NCI-H1436 treated with DMSO at 0.1 percent for 48 hours (cell line): ENCODE measurements at places on chromosomes 11 and 22.

- no peak for DNase-seq
These were observed 13.7 kb upstream of the CPT1A start for GRCh38 chr11:68855205-68855981.

DNA sequence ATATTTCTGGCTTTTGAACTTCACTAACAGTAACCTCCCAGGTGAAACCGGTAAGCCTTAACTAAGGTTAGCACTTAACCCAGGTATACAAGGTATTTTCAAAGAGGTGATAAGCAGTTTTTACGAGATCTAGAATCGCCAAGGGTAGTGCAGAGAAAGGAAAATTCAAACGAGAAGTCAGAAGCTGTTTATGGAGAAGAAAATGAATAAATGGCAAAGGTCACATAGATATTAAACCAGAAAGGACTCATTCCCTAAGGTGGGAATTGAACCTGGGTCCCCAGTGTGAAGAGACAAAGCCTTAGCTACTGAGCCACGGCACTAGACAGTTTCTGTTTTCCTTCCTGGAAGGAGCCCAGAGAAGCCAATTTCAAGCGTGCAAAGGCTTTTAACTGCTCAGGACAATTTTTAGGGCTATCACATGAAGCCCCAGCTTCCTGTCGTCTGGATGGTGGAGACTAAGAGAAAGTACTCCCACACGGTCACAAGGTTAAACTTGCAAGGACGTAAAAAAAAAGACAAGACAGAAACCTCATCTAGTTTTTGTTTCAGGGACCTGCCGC, 5.7 kb upstream of the C1QTNF6 start:
- DNase-seq, result no peak

DNA sequence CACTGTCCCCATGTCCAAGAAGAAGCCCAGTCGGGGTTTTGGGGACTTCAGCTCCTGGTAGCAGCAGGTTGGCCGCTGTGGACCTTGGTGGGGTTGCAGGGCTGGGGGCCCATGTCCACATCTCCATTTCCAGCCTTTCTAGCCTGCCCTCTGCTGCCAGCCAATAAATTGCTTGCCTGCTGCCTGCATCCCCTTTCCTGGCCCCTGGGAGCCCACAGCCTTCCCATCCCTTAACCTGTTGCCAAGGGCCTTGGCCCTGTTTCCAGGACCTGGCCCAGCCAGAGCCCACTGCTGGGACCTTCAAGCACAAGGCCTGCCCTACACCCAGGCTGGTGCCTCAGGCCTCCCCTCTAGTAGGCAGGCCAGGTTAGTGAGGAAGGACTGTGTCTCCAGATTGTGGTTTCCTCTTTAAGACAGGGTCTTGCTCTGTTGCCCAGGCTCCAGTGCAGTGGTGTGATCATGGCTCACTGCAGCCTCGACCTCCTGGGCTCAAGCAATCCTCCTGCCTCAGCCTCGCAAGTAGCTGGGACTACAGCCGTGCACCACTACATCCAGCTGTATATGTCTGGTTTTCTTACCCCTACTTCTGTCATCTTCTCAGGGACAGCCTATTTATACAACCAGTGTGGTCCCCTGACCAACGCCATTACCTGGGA, 29.7 kb downstream of the PPIL2 start:
- DNase-seq, result no peak

DNA sequence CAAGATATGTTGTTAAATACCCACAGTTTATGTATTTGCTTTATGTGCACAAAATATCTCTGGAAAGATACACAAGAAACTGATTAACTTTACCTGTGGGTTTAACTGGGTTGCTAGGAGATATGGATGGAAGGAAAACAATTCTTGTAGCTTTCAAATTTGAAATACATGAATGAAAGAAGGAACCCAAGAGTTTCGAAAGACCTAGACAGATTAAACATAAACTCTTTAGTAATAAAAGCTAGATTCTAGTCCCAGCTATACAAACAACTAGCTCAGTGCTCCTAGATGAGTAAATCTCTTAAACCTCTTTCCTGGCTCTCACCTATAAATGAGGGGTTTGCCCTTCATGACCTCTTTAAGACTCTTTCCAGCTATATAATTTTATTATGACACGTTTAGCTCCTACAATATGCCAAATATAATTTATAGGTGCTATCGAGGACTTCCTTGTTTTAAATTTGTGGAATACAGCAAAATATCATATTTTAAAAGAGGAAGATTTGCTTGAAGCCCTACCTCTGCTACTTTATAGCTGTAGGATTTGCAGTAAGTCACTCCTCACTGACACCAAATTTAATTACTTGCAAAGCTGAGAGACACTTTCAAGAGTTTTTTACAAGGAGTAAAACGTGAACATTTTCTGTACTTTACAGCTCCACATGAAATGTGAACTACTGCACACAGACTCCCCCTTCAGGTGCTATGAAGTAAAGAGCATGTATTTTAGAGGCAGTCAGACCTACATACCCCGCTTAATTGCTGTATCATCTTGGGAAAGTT, 50.7 kb downstream of the RRAS2 start:
- DNase-seq, result no peak

GRCh38 chr11:78541537-78541936, 33.1 kb downstream of the NARS2 start:
- DNase-seq, result no peak

GRCh38 chr11:120270386-120270785, 30.4 kb downstream of the POU2F3 start:
- no peak for DNase-seq

DNA sequence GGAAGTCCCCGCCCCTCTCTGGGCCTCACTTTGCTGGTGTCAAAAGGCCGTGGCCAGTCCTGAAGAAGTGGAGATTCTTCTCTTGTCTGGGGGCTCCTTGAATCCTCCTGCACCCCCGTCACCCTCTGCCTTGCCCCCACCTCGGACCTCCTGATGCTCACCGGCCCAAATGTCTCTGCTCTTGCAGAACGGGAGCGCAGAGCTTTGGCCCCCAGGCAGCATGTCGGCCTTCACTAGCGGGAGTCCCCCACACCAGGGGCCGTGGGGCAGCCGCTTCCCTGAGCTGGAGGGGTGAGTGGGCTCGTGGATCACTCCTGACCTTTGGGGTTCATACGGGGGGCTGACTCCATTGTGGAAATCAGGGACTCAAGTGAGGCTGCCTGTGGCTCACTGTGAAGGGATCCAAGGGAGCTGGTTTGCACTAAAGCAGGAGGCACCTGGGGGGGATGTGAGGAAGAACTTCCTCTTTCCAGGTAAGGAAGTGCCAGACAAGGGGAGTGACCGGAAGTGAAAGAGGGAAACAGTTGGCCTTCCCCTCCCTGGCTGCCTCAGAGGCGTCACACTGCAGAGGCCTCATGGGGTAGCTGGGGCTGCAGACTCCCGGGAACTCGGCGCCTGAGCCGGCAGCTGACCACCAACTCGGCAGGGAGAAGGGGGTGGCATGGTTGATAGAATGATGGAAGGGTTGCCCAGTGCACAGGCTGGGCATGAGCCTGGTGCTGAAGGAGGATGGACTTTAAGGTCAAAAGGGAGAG, 23.1 kb downstream of the CSF2RB start:
- DNase-seq, result no peak

DNA sequence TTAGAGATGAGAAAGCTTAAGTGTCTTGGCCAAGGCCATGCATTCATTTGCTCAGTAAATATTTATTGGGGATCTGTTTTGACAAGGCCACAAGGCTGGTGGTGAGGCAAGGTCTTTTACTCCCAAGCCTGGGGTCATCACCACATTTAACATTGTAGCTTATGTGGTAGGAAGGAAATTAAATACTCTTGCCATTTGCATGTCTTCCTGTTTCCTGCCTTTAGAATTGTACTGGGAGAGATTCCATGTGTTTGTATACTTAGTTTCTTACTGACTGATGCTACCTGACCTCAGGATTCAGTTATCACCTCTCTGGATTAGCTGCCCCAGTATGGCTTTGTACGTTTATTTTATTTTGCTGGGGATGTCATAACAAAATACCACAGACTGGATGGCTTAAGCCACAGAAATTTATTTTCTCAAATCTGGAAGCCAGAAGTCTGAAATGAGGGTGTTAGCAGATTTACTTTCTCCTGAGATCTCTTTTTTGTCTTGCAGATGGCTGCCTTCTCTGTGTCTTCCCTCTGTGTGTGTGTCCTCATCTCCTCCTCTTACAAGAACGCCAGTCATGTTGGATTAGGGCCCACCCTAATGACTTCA, 44.8 kb downstream of the SPECC1L start:
- DNase-seq, result no peak

DNA sequence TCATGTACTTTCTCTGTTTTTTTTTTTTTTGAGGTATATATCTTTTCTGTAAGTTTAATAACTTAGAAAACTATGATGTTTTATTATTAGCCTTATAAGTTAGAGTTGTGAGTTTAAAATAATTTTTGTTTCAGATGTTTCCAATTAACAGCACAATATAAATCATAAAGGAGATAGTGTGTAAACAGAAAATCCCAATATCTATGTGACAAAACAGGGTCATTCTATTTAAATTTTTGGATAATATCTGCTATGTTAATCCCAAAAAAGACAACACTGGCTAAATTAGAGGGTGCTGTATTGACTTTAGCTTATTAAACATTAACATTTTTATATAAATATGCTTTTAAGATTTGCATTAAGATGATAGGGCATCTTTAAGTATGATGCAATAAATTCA, 318.1 kb upstream of the CTSC start:
- DNase-seq, result no peak

- DNase-seq, result no peak
These were observed 56.0 kb downstream of the USP35 start for GRCh38 chr11:78244546-78245255.

- no peak for DNase-seq
These were observed 14.2 kb downstream of the ALG12 start for GRCh38 chr22:49904040-49904369.

DNA sequence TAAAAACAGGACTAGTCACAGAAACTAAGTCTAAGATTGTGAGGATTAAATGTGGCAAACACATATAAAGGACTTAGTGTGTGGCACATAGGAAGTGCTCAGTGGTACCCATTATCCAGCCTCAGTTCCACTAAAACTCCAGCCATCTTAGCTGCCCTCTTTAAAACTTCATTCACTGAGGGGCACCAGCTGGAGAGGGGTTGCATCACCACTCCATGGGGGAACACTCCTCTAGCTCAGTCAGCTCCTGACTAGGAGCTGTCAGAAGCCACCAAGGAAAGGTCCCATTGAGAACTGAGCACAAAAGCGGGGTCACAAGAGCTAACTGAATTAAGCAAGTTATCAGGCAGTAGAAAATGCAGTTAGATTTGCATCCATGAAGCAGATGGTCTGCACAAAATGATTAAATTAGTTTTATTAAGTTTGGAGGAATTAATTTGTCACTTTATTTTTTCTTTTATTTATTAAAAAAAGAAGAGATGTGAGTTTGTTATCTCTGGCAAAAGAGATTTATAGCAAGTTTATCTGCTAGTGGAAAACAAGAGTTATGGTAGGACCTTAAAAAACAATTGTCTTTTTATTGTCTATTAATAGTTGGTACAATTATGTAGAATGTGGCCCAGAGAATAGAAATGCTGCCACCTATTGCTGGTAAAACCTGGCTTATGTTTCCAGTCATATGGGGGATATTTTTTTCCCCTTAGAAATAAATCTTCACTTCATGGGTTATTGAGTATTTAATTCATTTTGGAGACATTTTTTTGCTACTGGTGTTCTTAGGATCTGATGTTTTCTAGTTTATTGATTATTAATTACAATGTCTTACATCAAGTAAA, 95.7 kb downstream of the NAV2 start:
- DNase-seq, result no peak

GRCh38 chr11:69489031-69489745, 7.7 kb downstream of the LINC01488 start:
- DNase-seq, result no peak

DNA sequence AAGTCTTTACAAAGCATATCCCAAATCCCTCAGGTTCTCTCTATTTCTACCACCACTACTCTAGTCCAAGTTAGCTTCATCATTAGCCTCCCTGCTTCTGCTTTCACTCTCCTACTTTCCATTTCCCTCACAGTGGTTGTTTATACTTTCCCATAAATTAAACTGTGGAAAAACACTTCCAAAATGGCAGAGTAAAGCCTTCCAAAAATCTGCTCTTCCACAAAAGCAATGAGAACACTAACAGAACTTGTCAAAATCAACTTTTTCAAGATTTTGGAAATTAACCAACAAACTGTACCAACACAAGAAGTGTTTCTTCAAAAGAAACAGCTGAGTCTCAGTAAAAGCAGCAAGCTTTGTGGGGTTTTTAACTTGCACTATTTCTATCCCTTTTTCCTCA, 71.8 kb downstream of the TTC28 start:
- no peak for DNase-seq

DNA sequence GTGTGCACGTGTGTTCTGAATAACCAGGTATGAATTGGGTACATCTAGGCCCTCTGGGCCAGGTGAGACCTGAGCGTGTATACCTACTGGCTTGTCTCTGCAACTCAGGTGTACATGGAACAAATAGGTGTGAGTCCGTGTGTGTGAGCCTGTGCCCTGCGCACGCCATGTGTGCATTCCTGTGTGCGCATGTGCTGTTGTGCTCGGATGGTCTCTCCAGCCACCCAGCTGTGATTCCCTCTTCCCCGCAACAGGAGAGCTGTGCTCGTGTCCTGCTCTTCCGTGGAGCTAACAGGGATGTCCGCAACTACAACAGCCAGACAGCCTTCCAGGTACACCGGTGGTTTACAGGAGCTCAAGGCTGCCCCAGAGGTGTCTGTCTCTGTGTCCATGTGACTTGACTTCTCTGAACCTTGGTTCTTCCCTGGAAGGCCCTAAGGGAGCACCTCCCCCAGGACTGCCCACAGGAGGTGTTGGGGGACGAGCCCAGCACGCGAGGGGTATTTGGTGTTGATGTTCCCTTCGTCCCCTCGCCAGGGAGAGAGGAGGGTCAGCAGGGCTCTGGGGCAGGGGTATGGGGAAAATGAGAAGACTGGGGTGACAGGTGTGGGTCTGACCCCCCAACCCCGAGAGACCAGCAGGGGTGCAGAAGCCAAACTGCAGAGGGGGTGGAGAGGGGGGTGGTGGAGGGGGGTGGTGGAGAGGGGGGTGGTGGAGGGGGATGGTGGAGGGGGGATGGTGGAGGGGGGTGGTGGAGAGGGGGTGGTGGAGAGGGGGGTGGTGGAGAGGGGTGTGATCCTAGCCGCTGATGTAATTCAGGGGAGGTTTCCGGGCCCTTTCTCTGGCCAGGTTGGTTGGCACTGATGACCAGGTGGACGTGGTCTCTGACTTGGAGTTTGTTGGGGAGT, 10.7 kb downstream of the SHANK3 start:
- no peak for DNase-seq

DNA sequence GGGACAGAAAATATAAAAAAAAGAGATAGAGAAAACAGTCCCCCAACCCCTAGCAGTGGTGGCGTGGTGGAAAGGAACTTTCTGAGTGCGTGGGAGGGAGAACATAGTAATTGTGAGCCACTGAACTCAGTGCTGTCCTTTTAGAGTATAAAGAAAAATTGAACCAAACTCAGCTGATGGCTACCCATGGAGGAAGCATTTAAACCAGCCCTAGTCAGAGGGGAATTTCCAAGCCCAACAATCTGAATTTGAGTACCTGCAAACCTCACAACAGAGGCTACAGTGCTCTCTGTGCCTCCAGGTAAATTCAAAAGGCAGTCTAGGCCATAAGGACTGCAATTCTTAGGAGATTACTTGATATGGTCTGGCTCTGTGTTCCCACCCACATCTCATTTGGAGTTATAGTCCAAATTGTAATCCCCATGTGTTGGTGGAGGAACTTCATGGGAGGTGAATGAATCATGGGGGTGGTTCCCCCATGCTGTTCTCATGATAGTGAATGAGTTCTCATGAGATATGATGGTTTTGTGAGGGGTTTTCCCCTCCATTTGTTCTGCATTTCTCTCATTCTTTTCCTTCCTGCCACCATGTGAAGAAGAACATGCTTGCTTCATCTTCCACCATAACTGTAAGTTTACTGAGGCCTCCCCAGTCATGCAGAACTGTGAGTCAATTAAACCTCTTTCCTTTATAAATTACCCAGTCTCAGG, 687.8 kb downstream of the FAM181B start:
- no peak for DNase-seq

GRCh38 chr22:39524753-39525657, 4.6 kb downstream of the ATF4 start:
- no peak for DNase-seq
